ENCODE measurements at places on chromosomes 11 and 22. TPM values are rescaled to one million over a fixed set of nuclear protein-coding genes. Genes with fewer than 3 reads are reported as not detected.

Gene BCO2
- total RNA-seq: 0.85 TPM

Gene RAB38
- total RNA-seq: 118 TPM

Gene NXPE2
- total RNA-seq: not detected

Gene MCAT
- 16.9 TPM for total RNA-seq

Gene OR8D1
- not detected for total RNA-seq

Gene SLC22A12
- total RNA-seq: not detected

Gene ISX
- not detected for total RNA-seq

Gene SCGB1A1
- total RNA-seq: not detected

Gene NCR3LG1
- total RNA-seq: 2.6 TPM

Gene VPREB1
- total RNA-seq: not detected

Gene PRR33
- not detected for total RNA-seq

Gene SMC1B
- total RNA-seq: not detected

Gene HOATZ
- not detected for total RNA-seq

Gene OR8D4
- not detected for total RNA-seq

Gene GAL3ST1
- not detected for total RNA-seq

Gene GRM5
- total RNA-seq: not detected

Gene SAA4
- 1.9 TPM for total RNA-seq

Gene SLC6A5
- not detected for total RNA-seq

Gene SPON1
- 4.6 TPM for total RNA-seq

Gene NLRP6
- not detected for total RNA-seq

Gene CRYBA4
- not detected for total RNA-seq

Gene DGCR6
- 2.2 TPM for total RNA-seq

Gene ANO1
- 3.0 TPM for total RNA-seq

Gene GPR83
- under 0.01 TPM for total RNA-seq

Gene OR4D11
- not detected for total RNA-seq

Gene FXYD6
- total RNA-seq: 0.72 TPM

Gene CALCB
- 0.24 TPM for total RNA-seq

Gene NELL1
- total RNA-seq: not detected

Gene GSTT4
- total RNA-seq: not detected

Gene TEX54
- total RNA-seq: not detected

Gene MPST
- 190 TPM for total RNA-seq

Gene TRIM48
- total RNA-seq: not detected

Gene NCAM1
- total RNA-seq: 0.24 TPM

Gene MS4A3
- total RNA-seq: not detected

Gene POU2F3
- total RNA-seq: 0.24 TPM

Gene OR52N4
- total RNA-seq: not detected

Gene CARD10
- total RNA-seq: 16.4 TPM

Gene CRACR2B
- 0.43 TPM for total RNA-seq

Gene CSF2RB
- not detected for total RNA-seq

Gene UBQLN3
- not detected for total RNA-seq

Gene P4HA3
- total RNA-seq: not detected

Gene TSGA10IP
- total RNA-seq: not detected

Gene SGSM1
- total RNA-seq: not detected

Gene ANKK1
- 0.85 TPM for total RNA-seq

Gene KIF18A
- total RNA-seq: 1.7 TPM

Gene PPP2R5B
- total RNA-seq: 28.2 TPM

Gene SYTL2
- total RNA-seq: 11.1 TPM

Gene RTN4RL2
- total RNA-seq: not detected

Gene TRIM51
- total RNA-seq: not detected

Gene CD248
- 0.24 TPM for total RNA-seq

Gene TRIOBP
- 49.0 TPM for total RNA-seq

Gene TTC17
- total RNA-seq: 117 TPM
